ENCODE measurements at places on chromosomes 11 and 22. TPM values are rescaled to one million over a fixed set of nuclear protein-coding genes. Genes with fewer than 3 reads are reported as not detected.
A peak's percentile ranks its signal among the peaks of the same experiment; 100 is the strongest.

GRCh38 chr11:55949330-55949729 lies 13.1 kb upstream of the OR5I1 start:
- H3K4me3 ChIP-seq: no peak overlapping the region
- no peaks in the 10 kb centered on the region for H3K36me3 ChIP-seq
- H3K4me1 ChIP-seq: no peaks in the 10 kb centered on the region
- DNase-seq: no peak
- H3K27me3 ChIP-seq: no peaks in the 10 kb centered on the region

OR52H1 gene
- not detected for total RNA-seq

DNA sequence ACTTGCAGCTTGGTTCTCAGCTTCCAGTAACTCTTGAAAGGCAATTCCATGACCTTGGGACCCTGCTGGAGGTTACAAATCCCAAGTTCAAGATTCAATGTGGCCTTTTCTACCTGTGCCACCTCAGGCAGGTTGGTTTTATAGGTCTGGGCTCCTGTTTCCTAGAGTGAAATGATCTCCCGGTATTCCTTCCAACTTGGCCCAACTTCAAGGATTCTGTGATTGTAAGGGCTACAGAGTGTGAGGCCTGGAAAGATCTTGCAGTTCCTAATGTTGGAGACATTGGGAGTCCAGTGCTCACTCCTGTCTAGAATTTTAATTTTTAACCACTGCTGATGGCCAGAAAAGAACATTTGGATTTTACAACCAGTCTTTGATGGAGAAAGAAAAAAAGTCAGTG lies 91.6 kb downstream of the LDLRAD3 start:
- no peak overlapping the region for H3K27ac ChIP-seq
- no peaks in the 10 kb centered on the region for H3K36me3 ChIP-seq
- H3K27me3 ChIP-seq: no peaks in the 10 kb centered on the region
- H3K4me1 ChIP-seq: peaks cover 16% of the 10 kb centered on the region

SLC22A25 gene
- total RNA-seq: not detected

PCNX3 gene
- 38.5 TPM for total RNA-seq

DNA sequence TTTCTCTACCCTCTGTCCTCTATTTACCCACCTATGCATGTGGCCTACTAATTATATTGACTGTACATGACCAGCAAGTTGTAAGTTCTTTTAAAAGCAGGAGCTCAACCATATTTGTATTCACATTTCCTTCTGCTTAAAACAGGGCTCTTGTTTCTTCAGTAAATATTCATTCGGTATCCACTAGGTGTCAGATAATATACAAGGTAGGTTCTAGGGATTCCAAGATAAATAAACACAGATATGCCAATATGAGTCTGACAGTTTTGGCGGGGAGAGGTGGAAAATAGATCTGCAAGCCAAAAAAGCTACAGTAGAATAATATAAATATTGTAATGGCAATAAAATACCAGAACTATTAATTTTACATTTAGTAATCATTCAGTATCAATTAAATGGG lies 15.3 kb upstream of the RAB30 start:
- peaks cover 10% of the 10 kb centered on the region for H3K4me1 ChIP-seq
- H3K4me3 ChIP-seq: no peak overlapping the region
- no peaks in the 10 kb centered on the region for H3K27me3 ChIP-seq

DNA sequence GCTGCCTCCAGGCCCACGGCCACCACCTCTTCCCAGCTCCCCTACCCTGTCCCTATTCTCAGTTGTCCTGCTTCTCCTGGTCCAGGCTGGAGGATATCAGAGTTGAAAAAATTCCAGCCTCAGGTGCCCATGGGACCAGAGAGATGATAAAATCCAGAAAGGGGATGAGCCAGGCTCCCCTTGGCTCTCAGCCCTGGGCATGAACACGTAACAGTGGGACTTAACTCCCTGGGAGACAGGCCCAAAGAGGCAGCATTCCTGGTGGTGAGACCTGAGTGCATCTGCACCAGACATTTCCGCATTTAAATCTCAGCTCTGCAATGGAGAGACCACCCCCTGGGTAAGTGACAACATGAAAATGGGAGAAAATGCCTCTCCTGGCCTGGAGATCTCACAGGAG lies 10.4 kb upstream of the SLC39A13 start:
- no peak for DNase-seq
- H3K36me3 ChIP-seq: no peaks in the 10 kb centered on the region
- no peak overlapping the region for H3K27ac ChIP-seq
- H3K4me1 ChIP-seq: peaks cover 49% of the 10 kb centered on the region
- no peak overlapping the region for H3K4me3 ChIP-seq
- H3K27me3 ChIP-seq: no peaks in the 10 kb centered on the region

NRXN2 gene
- 0.64 TPM for total RNA-seq

- no peaks in the 10 kb centered on the region for H3K36me3 ChIP-seq
- H3K4me3 ChIP-seq: peak overlapping the region; percentile 17
- H3K27me3 ChIP-seq: peaks cover 9% of the 10 kb centered on the region
- peaks cover 20% of the 10 kb centered on the region for H3K4me1 ChIP-seq
Measured at GRCh38 chr11:112784323-112785073, 176.7 kb upstream of the NCAM1 start.

DNA sequence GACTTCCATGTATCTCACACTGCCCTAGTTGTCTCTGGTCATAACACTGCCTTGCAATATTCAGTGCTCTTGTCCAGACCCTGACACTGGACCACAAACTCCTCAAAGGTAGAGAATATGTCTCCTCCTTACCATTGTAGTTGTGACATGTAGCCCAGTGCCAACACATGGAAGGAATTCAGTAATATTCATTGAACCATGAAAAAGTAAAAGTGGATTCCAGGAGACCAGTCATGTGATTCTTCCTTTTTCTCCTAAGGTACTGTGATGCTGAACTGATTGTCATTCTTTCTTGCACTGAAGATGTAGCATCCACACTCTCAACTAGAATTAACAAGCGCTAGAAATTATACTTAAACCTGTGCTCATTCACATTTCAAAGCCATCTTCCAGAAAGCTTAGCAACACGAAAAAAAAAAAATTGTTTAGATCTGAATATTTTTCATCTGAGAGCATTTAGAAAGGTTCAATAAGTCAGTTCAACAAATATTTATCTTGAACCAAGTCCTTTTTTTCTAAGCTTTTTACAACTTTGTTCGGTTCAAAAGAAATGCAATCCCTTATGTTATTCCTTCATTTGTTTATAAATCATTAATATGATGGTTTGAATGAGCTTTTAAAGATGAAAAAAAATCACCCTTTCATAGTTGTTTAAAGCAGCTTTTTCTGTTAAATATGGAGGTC lies 224.7 kb upstream of the BLID start:
- H3K4me3 ChIP-seq: no peak overlapping the region
- no peak overlapping the region for H3K27ac ChIP-seq
- no peaks in the 10 kb centered on the region for H3K36me3 ChIP-seq
- no peaks in the 10 kb centered on the region for H3K27me3 ChIP-seq
- peaks cover 11% of the 10 kb centered on the region for H3K4me1 ChIP-seq

CDC42BPG gene
- 58.8 TPM for total RNA-seq

CDC42EP2 gene
- total RNA-seq: 6.6 TPM

OR51B5 gene
- total RNA-seq: not detected

DNA sequence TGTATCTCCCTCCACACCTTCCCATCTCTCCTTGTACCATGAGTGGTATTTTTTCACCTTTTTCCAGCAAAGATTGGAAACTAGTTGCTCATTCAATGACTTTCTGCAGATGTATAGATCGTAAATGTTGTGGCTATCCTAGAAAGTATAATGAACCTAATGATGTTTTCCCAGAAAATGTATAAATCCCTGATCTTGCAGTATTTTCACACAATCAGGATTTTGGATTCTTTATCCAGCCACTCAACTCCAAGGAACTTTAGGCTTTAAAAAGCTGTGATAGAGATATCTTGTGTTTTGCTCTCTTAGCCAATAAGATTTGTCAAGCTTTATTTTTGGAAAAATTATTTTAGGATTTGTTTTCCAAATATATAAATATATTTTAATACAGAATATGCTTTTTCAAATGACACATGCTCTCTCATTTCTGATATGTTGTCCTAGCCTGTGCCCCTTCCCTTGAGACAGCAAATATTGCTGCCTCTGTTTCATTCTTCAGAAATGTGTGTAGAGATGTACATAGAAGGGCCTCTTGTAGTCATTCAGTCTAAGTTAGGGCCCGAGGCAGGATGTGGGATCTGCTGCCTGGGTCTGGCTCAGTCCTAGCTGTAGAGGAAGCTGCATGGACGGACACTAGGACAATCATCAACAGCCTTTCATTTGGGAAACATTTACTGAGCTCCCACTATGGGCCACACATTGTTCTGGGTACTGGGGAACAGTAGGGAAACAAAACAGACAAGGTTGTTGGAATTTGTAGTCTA lies 62.4 kb downstream of the NAV2 start:
- H3K27me3 ChIP-seq: peaks cover 16% of the 10 kb centered on the region
- H3K36me3 ChIP-seq: no peaks in the 10 kb centered on the region
- H3K4me3 ChIP-seq: no peak overlapping the region
- peaks cover 11% of the 10 kb centered on the region for H3K4me1 ChIP-seq
- H3K27ac ChIP-seq: no peak overlapping the region

DNA sequence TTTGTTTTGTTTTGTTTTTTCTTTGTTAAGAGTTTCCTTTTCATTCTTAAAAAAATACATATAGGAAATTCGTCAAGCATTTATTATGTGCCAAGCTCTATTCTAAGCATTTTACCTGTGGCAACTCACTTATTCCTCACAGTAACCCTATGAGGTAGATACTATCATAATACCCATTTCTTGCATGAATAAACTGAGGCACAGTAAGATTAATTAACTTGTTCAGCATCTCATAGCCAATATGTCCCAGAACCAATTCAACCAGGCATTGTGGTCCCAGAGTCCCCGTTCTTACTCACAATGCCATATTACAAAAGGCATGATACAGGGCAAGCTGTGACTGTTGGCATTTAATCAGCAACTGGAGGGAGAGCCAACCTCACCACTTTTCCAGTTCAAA lies 83.7 kb downstream of the RAB30 start:
- no peaks in the 10 kb centered on the region for H3K4me1 ChIP-seq
- no peak overlapping the region for H3K4me3 ChIP-seq
- H3K27me3 ChIP-seq: no peaks in the 10 kb centered on the region
- no peak for DNase-seq
- peaks cover 22% of the 10 kb centered on the region for H3K36me3 ChIP-seq

ANKK1 gene
- 5.6 TPM for total RNA-seq

GSTT2 gene
- not detected for total RNA-seq

SCGB1C1 gene
- not detected for total RNA-seq

P2RX6 gene
- 3.1 TPM for total RNA-seq

- no peak overlapping the region for H3K4me3 ChIP-seq
- H3K27ac ChIP-seq: no peak overlapping the region
- no peaks in the 10 kb centered on the region for H3K4me1 ChIP-seq
- DNase-seq: no peak
- H3K27me3 ChIP-seq: no peaks in the 10 kb centered on the region
Measured at GRCh38 chr11:62345861-62346260, 8.6 kb downstream of the ASRGL1 start.

BDNF gene
- total RNA-seq: 0.45 TPM

E2F8 gene
- 2.0 TPM for total RNA-seq

DNA sequence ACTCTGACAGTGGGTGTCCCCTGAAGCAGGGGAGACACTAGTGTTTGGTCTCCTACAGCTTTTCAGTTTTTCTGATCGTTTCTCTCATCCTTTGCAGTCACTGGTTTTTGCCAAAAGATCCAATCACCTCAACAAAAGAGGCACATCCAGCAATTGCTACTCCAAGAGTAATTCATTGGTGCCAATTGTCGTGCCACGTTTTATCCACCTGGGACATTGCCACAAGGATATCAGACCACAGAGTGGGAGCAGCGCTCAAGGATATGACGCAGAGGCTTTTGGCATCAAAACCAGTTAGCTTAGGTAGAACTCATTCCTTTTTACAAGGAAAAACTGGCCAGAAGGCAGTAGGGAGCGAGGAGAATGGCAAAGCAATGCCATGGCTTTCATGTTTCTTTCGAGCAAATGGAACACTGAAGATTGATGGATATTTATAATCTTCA lies 40.9 kb upstream of the BLID start:
- peaks cover 25% of the 10 kb centered on the region for H3K4me1 ChIP-seq
- DNase-seq: no peak
- peak overlapping the region; percentile 3 for H3K27ac ChIP-seq
- no peaks in the 10 kb centered on the region for H3K36me3 ChIP-seq

GRCh38 chr11:76903325-76903724 lies 42.6 kb downstream of the ACER3 start:
- H3K27me3 ChIP-seq: no peaks in the 10 kb centered on the region
- no peak for DNase-seq
- H3K4me3 ChIP-seq: no peak overlapping the region
- H3K36me3 ChIP-seq: no peaks in the 10 kb centered on the region

DNA sequence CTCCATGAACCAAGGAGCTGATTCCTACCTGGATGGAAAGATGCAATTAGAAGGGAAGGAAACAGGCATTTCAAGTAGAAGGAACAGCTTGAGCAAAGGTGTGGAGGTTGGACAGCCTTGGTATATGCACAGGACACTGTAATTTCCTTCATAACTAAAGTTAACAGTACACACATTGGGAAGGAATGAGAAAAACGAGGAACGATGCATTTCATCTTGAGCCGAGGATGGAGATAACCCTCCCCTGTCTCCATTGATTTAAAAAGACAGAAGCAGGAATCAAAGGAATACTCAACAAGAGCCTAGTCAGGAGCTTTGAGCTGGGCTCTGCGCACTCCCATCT lies 2.3 kb upstream of the PRG2 start:
- H3K36me3 ChIP-seq: peaks cover 3% of the 10 kb centered on the region
- no peak overlapping the region for H3K4me3 ChIP-seq
- no peak overlapping the region for H3K27ac ChIP-seq
- DNase-seq: no peak

DNA sequence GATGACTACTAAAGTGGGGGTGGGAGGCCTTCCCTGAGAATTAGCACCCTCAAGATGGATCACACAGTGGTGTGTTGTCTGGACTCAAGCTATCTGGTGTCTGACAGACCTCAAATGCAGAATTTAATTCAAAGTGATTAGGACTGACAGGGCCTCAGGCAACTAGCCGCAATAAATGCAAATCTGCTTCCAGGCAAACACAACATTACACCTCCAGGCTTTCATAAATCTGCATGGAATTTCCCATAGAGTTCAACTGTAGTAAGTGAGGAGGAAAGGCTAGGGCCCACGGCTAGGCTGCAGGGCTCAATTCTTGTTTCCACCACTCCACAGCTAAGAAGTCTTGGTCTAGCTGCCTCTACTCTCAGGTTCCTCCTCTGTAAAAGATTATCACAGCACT lies 331.4 kb downstream of the LARGE1 start:
- no peak overlapping the region for H3K4me3 ChIP-seq
- H3K4me1 ChIP-seq: no peaks in the 10 kb centered on the region
- H3K27ac ChIP-seq: no peak overlapping the region
- DNase-seq: no peak
- no peaks in the 10 kb centered on the region for H3K27me3 ChIP-seq

GRCh38 chr11:102204174-102204573 lies 93.9 kb downstream of the YAP1 start:
- H3K4me3 ChIP-seq: no peak overlapping the region
- H3K27me3 ChIP-seq: no peaks in the 10 kb centered on the region
- peaks cover 3% of the 10 kb centered on the region for H3K4me1 ChIP-seq
